Progenitor cell of endocrine pancreas (in vitro differentiated cells): ENCODE measurements at places on chromosomes 13 and 19. TPM values are rescaled to one million over a fixed set of nuclear protein-coding genes. Genes with fewer than 3 reads are reported as not detected.

DNA sequence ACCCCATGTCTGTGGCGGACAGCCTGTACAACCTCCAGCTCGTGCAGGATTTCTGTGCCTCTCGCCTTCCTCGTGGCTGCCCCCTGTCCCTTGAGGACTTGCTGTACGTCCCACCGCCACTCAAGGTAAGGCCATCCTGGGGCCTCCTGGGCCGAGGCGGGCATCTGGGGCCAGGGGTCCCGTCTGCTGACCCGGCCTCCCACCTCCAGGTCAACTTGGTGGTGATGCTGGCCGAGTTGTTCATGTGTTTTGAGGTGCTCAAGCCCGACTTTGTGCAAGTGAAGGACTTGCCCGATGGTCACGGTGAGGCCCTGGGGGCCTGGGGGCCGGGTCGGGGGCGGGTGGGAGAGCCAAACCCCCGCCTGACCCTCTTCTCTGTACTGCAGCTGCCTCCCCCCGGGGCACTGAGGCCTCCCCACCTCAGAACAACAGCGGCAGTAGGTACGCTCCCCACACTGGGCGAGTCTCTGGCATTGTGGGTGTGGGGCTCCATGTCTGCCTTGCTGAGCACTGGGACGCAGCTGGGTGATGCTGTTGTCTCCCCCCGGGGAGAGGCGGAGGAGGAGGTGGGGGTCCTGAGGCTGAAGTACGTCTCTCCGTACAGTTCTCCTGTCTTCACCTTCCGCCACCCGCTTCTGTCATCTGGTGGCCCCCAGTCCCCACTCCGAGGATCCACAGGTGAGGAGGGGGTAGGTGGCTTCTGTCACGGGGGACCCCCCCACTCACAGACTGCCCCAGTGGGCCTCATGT is 15.0 kb downstream of the CAMSAP3 start:
- H3K4me1 ChIP-seq = no peaks in the 10 kb centered on the region
- no peak overlapping the region for H3K4me3 ChIP-seq
- H3K27me3 ChIP-seq = no peaks in the 10 kb centered on the region
- H3K27ac ChIP-seq = no peak overlapping the region
- H3K36me3 ChIP-seq = peaks cover 13% of the 10 kb centered on the region

DNA sequence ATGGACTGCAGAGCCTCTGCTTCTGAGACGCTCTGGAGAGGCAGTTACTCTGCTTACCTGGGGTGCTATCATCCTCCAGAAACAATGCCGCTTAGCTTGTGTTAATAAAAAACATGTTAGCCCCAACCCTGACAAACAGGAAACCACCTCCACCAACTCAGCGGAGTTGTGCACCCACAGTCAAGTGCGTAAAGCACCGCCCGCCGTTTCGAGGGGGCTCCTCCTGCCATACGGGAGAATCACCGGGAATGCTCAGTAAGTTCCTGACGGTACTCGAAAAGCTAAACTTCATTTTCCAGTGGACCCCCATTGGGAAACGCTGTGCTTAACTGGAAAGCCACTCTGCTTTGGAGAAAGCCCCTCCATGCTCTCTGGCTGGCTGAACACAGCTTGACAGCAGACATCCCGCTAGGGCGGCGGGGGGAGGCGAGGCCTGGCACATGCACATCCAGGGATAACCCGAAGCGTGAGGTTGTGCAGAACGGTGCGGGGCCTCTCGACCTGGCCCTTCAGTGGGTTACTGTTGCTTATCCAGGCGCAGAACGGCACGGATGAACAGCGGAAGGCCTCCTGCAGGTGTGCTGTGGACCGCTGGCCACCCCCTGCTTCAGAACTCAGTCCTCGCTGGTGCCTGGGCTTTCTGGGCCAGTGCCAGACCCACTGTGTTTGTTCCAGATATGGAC is 17.1 kb downstream of the GAS6 start:
- no peak overlapping the region for H3K4me3 ChIP-seq
- no peaks in the 10 kb centered on the region for H3K4me1 ChIP-seq
- no peak overlapping the region for H3K27ac ChIP-seq
- H3K27me3 ChIP-seq = no peaks in the 10 kb centered on the region
- no peaks in the 10 kb centered on the region for H3K36me3 ChIP-seq

DNA sequence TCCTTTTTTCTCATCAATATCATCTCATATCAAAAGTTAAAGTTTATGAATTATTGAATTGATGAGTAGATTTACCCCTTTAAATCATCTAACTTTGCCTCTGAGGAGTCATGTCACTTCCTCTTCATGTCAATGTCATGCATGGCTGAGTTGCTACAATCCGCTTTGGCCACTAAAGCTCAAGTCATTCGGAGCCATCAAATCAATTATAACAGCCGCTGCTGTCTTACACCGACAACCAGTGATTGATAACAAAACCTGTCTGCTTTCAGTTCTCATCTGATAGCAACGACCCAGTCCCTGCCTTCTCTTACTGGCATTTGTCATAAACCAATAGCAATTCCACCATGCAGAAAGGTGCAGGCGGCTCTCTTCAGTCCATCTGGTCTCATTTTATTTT is 429.3 kb downstream of the DIAPH3 start:
- H3K36me3 ChIP-seq = no peaks in the 10 kb centered on the region
- no peaks in the 10 kb centered on the region for H3K27me3 ChIP-seq
- no peak overlapping the region for H3K4me3 ChIP-seq
- H3K4me1 ChIP-seq = peaks cover 8% of the 10 kb centered on the region

DNA sequence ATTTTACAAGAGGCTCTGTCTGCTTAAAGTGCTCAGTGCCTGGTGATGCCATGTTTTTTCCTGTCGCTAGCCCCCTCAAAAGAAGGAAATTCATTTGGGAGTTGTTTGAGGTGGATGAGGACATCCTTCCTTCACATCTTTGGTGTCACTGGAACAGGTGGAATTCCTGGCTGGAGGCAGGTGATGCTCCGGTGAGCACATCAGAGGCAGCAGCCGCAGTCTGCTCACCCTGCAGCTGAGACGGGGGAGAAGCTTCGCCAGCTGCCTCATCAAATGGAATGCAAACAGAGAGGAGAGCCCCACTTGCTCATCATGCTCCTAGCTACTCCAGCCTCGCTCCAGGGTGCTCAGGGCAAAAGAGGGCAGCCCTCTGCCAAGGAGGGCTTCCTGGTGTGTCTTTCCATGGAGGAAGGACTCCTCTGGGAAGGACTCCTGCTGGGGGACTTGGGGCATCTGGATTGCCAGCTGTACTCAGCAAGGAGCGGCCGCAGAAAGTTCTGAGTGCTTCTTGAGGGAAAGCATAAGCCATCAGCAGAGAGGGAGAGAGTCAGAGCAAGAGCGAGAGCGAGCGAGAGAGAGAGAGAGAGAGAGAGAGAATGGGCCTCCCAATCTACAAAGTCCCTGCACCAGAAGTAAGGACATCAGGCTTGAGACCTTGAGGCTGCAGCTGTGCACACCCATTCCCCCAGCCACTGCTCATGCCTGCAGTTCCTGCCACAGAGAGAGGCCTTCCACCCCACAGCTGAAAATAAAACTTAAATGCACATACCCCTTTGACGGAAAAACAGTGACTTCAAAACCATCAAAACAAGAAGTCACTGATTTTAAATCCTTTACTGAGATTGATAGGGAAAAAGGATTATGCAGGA is 74.3 kb upstream of the UBL3 start:
- peaks cover 38% of the 10 kb centered on the region for H3K4me1 ChIP-seq
- peak overlapping the region; percentile 99 for H3K27ac ChIP-seq
- H3K27me3 ChIP-seq = no peaks in the 10 kb centered on the region

- H3K4me3 ChIP-seq = peak within 1 kb of the TSS; percentile 86
- no peak for DNase-seq
- peak within 1 kb of the TSS; percentile 67 for H3K27ac ChIP-seq
Observed at GRCh38 chr19:14072535-14073260, at the start of gene MISP3. TSS of gene MISP3 (plus strand) at chr19:14072786. CDS start at chr19:14073310, 524 bp downstream.

DNA sequence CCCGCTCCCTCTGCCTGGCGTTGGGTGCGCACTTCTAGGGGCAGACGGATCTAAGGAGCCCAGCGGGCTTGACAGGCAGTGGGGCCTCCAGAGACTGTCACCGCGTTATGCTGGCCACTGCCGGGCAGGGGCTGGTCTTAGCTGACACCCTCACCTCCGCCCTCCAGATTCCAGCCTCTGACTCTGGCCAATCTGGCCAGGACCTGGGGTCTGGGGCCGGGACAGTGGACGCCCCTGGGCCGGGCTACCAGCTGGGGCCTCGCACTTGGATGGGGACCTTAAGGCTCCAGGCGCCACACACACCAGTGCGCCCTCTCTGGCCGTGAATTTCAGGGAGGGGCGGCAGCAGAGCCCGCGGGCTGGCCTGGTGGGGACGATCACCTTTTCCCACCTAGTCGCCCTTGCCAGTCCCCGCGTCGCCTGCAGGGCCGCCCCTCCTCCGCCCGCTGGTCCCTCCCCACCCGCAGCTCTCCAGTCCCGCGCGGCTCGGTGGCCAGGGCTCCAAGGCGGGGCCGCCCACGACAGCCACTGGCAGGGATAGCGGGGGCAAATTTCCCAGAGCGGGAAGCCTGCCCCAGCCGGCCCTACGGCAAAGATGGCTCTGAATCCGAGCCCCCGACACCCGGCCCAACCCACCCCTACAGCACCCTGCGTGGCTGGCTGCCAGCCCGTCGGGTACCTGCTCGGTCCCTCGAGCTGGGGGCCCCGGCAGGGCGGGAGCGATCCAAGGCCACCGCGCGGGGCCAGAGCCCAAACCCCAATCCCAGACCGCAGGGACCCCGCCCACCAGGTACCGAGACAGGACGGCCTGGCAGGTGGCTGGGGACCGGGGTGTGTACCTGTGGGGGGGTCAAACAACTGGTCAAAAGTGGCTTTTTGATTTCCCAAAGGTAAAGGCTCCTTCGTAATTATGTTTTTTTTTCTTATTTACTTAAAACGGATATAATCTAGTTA is 6.1 kb upstream of the ZNF98 start:
- H3K36me3 ChIP-seq = peaks cover 5% of the 10 kb centered on the region
- no peak for DNase-seq
- no peaks in the 10 kb centered on the region for H3K4me1 ChIP-seq
- H3K4me3 ChIP-seq = no peak overlapping the region

Gene DHDH
- 1.1 and 1.8 TPM in 2 replicates for total RNA-seq

Gene CRX
- not detected in 2 replicates for total RNA-seq

Gene ZNF729
- total RNA-seq = not detected in 2 replicates

Gene GFY
- not detected in 2 replicates for total RNA-seq
